Retina (tissue), 1 donor: ENCODE measurements at places on chromosomes 16 and 17.

GRCh38 chr16:28899882-28900590 lies 21.7 kb downstream of the ATP2A1 start:
- no peak for DNase-seq

- DNase-seq: no peak
Observed at GRCh38 chr17:50205111-50205962, 3.9 kb upstream of the COL1A1 start.

GRCh38 chr16:16014329-16015224 lies 65.2 kb downstream of the ABCC1 start:
- DNase-seq: no peak

GRCh38 chr16:19710991-19711545 lies 7.0 kb downstream of the KNOP1 start:
- DNase-seq: no peak

GRCh38 chr17:50491505-50491904 lies 12.8 kb downstream of the RSAD1 start:
- no peak for DNase-seq

DNA sequence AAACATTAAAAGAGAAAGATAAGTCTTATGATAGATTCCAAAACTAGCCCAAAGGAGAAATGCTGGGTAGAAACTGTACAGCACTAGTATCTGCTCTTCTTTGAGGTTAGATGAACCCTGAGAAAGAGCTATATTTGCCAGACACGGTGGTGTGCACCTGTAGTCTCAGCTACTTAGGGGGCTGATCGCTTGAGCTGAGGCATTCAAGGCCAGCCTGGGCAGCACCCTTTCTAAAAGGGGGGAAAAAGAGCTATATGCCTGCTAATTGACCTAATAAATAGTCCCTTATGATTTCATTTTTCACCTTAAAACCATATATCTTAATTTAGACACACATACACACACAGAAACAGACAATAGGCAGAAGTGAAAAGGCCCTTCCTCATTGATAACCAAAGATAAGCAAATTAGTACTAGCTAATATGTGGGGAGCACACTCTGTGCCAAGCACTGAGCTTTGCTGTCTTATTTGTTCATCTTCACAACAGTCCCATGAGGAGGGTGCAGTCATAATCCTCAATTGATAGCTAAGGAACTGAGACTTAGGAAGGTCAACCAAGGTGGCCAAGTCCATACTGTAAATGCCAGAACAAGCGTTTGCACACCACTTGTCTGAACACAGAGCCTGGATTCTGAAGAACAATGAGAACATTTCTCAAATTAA lies 56.6 kb upstream of the NLK start:
- no peak for DNase-seq

- no peak for DNase-seq
Observed at GRCh38 chr16:16797239-16797638, 418.3 kb downstream of the NPIPA7 start.

GRCh38 chr16:23807028-23807427 lies 28.8 kb upstream of the PRKCB start:
- no peak for DNase-seq

GRCh38 chr16:88825146-88825545 lies 13.4 kb upstream of the APRT start:
- DNase-seq: no peak

DNA sequence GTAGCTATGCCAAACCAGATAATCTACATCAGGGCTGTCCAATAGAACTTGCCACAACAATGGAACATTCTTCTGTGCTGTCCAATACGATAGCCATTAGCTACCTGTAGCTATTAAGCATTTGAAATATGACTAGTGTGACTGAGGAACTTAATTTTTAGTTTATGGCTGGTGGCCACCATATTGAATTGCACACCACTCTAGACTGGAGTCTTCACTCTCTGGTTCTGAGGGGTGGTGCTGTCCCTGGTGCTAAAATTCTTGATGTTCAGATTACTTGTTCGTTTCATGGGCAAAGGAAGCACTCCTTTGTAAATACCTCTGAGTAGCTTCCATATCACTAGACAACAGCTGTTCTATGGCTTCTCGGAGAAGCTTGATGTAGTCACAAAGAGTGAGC lies 296.6 kb downstream of the NPIPA8 start:
- no peak for DNase-seq

GRCh38 chr17:76196675-76197074 lies 43.6 kb downstream of the RNF157 start:
- DNase-seq: no peak

- no peak for DNase-seq
Observed at GRCh38 chr17:17109907-17110306, 67.7 kb downstream of the MPRIP start.

- DNase-seq: no peak
Observed at GRCh38 chr17:63967953-63968352, 4.8 kb downstream of the SCN4A start.

- peak; percentile 91 for DNase-seq
Observed at GRCh38 chr17:78360371-78361224, 721 bp upstream of the SOCS3 start.

DNA sequence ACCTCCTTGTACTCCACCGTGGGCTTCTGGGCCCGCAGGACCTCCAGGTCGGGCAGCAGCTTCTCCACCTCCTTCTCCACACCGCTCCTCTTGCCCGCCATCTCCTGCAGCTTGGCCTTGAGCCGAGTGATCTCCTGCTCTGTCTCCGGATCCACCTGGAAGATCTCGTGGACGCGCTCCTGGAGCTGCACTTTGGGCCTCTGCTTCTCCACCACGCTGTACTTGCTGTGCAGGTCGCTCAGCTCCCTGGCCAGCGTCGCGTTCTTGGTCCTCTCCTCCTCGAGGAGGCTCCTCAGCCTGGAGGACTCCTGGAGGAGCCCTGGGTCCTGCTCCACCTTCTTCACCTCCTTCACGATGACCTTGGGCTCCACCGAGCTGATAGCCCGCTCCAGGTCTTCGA lies 8.8 kb downstream of the CDK3 start:
- no peak for DNase-seq

GRCh38 chr16:79628501-79628975 lies 28.0 kb upstream of the MAF start:
- no peak for DNase-seq

DNA sequence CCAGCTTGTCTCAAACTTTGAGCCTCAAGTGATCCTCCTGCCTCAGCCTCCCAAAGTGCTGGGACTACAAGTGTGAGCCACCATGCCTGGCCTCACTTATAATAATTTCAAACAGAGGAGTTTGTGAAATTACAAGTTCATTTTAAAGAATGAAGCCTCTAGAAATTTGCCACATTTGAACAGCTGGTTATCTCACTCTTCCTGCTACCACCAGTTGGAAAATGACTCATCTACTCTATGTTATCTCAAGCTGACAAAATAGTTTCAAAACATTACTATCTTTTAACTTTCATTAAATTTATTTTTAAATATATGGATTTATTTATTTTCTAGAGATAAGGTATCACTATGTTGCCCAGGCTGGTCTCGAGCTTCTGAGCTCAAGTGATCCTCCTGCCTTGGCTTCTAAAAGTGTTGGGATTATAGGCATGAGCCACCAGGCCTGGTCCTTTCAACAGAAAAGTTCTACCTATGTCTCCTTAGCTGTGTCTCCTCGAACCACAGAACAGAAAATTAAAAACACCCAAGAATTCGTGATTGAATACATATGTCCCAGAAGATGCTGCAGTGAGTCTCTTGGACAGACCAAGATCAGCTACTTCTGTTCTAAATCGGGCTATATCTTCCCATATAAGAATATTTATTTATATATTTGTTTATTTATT lies 47.6 kb downstream of the MYH13 start:
- no peak for DNase-seq
